Esophagus muscularis mucosa (tissue), 4 donors: ENCODE measurements at places on chromosomes 16 and 17. TPM values are rescaled to one million over a fixed set of nuclear protein-coding genes. Genes with fewer than 3 reads are reported as not detected.

Gene FBXL16
- 0.42 TPM for total RNA-seq

- DNase-seq, result no peak
Measured at GRCh38 chr16:51907680-51908079, 639.3 kb downstream of the TOX3 start.

GRCh38 chr17:74430706-74431567 is 951 bp upstream of the GPRC5C start:
- no peak for DNase-seq

- DNase-seq, result no peak
Measured at GRCh38 chr17:57991537-57991936, 3.5 kb upstream of the VEZF1 start.

DNA sequence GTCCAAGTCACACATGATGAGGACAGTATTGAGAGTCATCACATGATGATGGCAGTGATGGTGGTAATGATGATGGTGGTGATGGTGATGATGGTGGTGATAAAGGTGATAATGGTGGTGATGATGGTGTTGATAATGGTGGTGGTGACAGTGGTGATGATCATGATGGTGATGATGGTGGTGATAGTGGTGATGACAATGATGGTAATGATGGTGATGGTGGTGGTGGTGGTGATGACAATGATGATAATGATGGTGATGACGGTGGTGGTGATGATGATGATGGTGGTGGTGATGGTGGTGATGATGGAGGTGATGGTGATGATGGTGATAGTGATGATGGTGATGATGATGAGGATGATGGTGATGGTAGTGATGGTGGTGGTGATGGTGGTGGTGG is 190.2 kb upstream of the ZNF469 start:
- peak; percentile 50 for DNase-seq

GRCh38 chr16:57141822-57142631 is 43.8 kb downstream of the PSME3IP1 start:
- no peak for DNase-seq

Gene G6PC1
- not detected for total RNA-seq

DNA sequence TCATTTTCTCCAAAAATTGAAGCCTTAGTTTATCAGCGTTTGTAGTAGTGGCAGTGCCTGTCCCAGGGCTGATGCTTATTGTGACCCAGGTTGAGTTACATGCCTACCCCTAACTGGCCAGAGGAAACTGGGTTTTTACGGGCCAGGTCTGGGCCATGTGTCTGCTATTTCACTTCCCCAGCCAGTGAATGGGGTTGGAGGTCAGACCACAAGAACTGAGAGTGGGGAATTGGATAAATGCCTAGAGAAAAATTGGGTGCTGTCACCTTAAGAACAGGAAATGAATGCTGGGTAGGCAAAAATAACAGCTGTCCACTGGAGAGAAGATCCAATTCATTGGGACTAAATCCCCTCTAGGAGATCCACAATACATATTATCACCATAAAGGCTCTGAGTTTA is 5.2 kb downstream of the ADPRM start:
- no peak for DNase-seq

GRCh38 chr17:28227316-28228108 is 91.5 kb upstream of the TMEM97 start:
- no peak for DNase-seq

DNA sequence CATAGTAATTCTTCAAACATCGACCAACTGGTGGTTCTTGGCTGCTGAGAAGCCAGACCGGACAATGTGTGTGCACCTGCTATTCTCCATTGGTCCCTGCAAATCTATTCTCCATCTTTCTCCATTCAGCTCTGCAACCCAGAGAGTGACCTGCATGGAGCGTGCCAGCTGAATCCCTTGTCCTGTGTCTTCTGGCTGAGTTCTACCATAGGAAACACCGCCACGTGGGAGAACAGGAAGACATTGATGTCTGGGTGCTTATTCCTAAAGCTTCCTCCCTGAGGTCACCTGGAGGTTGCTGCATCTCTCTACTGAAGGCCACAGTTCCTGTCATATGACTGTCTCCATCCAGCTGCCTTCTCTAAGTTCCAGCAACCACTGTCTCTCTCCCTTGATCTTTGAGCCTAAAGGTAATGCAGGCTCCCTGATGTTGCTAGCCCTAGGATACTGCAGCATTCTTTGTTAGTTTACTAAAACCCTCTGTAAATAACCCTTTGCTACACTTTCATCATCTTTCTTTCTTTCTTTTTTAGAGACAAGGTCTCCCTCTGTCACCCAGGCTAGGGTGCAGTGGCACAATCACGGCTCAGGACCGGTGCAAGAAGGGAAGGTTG is 10.6 kb upstream of the SMG1 start:
- DNase-seq, result no peak

DNA sequence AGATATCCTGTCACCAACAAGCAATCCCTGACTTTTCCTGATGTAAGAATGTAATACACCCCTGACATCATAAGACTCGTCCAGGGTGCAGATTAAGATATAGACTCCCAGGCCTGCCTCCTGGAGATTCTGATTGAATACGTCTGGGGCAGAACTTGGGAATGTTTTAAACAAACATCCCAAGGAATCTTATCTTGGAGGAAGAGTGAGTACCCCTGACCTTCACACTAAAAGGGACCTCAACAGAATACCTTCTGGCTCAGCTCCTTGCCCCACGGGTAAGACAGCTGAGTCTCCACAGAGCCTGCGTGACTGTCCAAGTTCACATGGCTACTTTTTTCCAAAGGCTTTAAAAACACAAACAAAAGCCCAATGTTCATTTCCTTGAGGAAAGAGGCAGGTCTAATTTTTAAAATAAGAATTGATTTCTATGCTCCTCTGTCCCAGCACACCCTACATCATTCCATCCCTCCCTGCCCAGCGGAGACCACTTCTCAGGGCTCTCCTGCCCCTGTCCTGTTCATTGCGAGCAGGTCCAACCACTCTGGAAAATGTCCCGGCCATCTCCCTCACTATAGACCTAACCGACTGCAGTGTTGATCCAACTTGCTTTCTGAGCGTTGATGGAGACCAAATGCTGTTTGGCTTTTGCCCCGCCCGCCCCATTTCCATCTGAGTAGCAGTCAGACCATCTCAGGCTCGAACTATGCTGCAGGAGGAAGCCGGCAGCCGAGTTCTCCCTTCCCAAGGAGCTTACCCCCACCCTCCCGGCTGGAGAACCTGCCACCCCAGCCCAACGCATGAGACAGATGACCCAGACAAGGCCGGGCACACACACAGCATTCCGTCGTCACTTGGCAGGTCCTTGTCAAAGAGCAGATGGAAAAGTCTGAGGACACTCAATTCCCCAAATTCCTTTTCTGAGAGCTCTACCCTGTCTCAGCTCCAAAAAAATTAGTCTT is 44.1 kb upstream of the MYH10 start:
- no peak for DNase-seq

Gene TBC1D3
- total RNA-seq, result not detected

DNA sequence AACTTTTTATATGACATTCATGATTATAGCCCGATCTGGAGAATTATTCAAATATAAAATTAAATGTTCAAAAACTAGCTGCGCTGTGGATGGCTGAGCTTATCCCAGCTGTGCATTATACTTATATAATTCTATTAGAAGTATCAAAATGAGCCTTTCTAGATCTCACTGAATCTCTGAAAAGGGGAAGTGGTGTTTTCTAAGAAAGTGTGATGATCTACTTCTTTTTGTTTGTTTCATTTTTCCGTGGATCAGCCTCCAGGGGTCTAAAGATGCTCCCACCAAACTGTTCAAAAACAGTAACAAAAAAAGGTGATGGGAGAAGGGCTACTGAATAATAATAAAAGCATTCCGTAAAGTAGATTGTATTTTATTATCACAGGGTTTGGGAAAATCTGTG is 411.3 kb upstream of the PSMD7 start:
- no peak for DNase-seq

- DNase-seq, result no peak
Measured at GRCh38 chr16:77850636-77851333, 62.4 kb downstream of the VAT1L start.

DNA sequence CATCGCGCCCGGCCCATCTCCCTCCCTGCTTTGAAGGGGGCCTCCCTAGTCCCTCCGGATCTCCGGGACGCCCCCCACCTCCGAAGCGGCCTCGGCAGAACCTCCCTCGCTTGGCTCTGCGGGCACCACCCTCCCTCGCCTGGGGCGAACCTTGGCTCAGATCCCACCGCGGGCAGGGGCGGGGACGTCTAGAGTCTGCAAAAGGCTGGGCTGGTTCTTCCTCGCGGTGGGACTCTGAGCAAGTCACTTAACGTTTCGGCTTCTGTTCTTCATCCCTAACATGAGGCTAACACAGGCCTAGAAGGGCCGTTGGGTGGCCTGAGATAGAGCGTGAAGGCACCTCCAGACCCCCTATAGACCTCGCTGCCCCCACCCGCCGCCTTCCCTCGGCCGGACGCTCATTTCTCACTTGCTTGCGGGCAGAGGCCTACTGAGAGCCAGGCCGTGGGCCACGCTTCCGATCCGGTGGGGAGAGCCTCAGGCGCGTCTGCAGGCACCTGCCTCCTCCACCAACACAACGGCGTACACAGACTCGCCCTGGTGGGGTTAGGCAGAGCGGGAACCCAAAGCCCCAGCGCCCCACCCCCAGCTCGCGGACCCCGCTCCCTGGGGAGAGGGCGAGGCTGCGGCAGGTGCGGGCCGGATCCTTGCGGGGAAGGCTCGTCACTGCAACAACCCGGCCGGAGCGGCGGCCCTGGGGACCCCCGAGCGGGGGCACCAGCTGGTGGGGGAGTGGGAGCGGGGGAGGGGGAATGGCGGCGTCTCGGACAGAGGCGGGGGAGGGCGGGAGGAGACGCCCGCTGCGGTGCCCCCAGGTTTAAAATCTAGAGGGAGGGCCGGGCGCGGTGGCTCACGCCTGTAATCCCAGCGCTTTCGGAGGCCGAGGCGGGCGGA is 5.4 kb downstream of the MYO1C start:
- DNase-seq, result no peak

DNA sequence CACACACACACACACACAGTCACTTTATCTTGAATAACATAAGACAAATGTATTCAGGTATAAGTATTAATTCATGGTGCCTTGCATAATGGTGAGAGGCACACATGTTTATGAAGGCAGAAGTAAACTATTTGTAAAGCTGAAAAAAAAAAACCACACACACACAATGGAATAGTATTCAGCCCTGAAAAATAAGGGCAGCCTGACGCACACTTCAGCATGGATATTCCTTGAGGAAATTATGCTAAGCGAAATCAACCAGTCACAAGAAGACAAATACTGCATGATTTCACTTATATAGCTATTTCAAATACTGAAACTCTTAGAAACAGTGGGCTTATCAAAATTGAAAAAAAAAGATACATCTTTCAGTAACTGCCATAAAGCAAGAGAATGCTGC is 200.2 kb upstream of the RBFOX1 start:
- no peak for DNase-seq

- no peak for DNase-seq
Measured at GRCh38 chr17:44830359-44831288, 537 bp upstream of the GJC1 start.

GRCh38 chr17:81456798-81457197 is 55.8 kb downstream of the ACTG1 start:
- DNase-seq, result no peak
